ENCODE measurements at places on chromosomes 1 and 21. TPM values are rescaled to one million over a fixed set of nuclear protein-coding genes. Genes with fewer than 3 reads are reported as not detected.

DNA sequence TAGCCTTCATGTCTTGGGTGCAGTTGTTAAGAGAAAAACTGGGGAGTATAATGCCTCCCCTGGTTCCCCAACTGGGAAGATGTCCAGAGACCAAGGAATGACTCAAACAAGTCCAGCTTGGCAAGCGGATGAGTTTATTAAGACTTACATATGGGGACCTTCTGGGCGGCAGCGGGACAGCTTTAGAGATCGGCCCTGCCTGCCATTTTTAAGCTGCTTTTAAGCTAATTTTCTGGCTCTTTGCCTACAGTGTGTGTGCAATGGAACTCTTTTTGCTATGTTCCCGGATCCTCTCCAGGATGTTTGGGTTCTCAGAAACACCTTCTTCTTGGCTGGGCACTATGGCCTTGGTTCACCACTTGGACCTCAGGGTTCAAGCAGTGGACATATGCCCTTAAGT, 99.5 kb downstream of the RYR2 start:
- no peak for DNase-seq

- peak; percentile 62 for DNase-seq
These were observed 64.1 kb downstream of the DDR2 start for GRCh38 chr1:162696286-162696862.

DNA sequence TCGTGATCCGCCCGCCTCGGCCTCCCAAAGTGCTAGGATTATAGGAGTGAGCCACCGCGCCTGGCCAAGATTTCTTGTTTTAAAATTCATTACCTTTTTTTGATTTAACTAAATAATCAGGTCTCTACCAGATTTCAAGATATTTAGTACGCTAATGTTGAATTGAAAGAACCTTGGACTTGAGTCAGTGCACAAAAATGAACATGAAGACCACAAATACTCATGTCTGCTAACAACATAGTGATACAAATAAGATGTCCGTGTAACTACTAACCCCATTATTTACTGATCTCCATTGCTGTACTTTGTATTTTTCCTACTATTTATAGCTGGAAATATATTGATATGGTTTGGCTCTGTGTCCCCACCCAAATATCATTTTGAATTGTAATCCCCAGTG, 16.4 kb downstream of the MPZL1 start:
- DNase-seq: no peak

- no peak for DNase-seq
These were observed 62.1 kb downstream of the STUM start for GRCh38 chr1:226610671-226611070.

GRCh38 chr1:77267035-77267434, 14.8 kb upstream of the AK5 start:
- no peak for DNase-seq

DNA sequence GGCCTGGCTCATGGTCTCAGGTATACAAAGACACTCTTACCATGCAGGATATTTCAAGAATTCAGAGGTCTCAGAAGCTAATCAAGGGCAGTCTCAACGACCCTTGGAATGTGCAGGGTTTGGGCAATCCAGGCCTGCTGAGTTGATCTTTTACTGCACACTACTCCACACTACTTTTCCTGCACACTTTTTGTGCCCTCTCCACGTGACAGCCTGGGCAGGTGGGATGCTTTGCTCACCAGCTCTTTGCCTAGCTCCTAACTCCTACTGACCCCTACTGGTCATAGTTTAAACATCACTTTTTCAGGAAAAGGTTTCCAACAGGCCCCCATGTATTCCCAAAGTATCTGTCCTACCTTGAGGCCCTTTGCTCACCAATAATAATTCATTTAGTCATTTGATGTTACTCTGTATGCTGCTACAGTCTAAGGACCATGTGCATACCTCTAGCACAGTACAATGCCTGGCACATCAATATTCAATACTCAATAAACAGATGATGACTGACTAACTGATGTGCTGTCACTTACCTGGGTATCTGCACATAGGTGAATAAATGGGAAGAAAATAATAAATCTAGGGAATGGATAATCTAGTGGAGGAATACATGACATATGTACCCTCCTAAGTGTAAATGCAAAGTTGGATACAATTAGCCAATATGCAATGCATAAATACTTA, 9.6 kb downstream of the DUSP23 start:
- peak; percentile 43 for DNase-seq

- peak; percentile 84 for DNase-seq
These were observed 31.2 kb downstream of the CDCP2 start for GRCh38 chr1:54121482-54122134.

DNA sequence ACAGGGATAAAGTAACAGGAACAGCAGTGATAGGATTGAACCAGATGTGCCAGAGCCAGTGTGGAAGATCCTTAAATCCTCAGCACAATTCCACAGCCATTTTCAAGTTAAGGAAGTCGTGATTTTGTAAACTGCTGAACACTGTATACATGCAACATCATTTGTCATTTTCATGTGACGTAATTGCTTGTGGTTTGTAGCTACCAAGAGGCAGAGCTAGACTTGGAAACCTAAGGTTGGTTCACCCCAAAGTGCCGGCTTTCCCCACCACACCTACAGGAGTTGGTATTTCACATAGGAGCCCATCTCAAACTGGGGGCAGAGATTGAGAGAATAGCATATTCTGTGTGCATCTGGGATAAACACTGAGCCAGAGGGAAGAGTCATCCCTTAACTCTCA, 113.9 kb downstream of the CAPN8 start:
- no peak for DNase-seq

- no peak for DNase-seq
These were observed 65.6 kb upstream of the IRF2BP2 start for GRCh38 chr1:234675572-234675971.

- DNase-seq: no peak
These were observed 37.4 kb upstream of the PKN2 start for GRCh38 chr1:88646476-88647248.

- no peak for DNase-seq
These were observed 7.4 kb upstream of the DEGS1 start for GRCh38 chr1:224175617-224176016.

The SPRR2F gene
- not detected for total RNA-seq

The PATJ gene
- total RNA-seq: 58.4 TPM

The RWDD3 gene
- total RNA-seq: 23.3 TPM

The SYNC gene
- total RNA-seq: 0.51 TPM

The NUDT4B gene
- 0.78 TPM for total RNA-seq
